ENCODE measurements at places on chromosomes 5 and 9.

DNA sequence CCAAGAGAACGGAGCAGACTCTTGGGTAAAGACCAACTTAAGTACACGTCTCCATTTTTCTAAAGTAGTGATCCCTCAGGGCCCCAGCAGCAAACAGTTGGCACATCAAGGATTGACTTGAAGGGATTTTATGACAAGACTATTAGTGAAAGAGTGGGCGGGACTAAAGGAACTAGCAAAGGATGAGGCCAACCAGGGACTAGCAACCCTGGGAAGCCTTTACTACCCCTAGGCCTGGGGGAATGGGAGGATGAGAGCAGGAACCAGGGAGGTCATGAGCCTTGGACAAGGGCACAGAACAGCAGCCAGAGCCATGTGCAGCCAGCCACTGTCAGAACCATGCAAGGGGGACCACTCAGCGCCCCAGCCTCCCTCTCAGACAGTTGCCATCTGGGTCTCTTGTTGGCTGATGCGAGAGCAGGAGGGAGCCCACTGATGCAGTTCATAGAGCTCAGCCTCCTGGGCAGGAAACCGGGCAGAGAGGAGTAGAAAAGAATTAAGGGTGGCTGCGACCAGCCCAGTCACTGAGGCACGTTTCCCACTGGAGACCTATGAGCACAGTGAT, 28.1 kb downstream of the TGFBI start:
- no peak for DNase-seq

GRCh38 chr5:102040326-102040725, 255.8 kb downstream of the SLCO4C1 start:
- no peak for DNase-seq

DNA sequence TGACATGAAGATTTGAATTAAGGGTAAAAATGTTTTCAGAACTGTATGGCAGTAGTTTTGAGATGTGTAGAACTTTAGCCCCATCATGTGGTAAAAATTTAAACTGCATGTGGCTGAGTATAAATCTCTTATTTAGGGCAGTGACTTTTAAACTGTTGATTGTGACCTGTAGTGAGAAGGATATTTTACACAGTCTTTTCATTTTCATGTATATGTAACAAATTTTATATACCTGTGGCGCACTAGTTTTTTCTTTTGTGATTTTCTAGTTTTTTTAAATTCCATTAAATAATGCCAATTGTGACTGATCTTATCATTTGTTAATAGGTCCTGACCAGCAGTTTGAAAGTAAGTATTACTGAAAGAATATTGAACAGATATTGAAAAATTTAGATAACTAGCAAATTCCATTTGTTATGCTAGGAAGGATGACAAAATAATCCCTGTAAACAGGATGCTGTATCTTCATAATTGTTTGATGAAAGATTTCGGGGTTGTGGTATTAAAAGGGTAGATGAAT, 47.2 kb downstream of the GPBP1 start:
- DNase-seq: peak; percentile 58

DNA sequence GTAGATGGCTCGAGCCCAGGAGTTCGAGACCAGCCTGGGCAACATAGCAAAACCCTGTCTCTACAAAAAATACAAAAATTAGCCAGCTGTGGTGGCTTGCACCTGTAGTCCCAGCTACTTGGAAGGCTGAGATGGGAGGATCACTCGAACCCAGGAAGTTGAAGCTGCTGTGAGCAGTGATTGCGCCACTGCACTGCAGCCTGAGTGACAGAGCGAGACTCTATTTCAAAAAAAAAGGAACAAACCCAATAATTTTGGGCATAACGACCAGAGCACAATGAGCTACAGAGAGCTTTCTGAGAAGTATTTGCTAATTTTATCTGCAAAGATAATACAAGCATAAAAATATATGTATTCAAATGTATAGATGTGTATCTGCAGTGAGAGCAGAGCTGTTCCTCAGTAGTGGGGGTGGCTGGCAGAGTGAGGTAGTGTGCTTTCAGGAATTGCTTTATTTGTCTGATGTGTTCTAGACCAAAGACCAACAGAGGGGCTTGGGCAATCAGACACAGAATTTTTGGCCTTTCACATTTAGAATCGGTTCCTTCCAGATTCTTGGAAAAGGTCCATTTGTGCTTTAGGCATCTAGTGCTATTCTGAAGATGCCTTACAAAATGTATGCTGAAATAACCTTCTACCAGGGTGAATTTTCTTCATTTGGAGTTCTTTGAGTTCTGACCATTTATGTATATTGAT, 5.2 kb downstream of the DOCK8 start:
- DNase-seq: peak; percentile 70

DNA sequence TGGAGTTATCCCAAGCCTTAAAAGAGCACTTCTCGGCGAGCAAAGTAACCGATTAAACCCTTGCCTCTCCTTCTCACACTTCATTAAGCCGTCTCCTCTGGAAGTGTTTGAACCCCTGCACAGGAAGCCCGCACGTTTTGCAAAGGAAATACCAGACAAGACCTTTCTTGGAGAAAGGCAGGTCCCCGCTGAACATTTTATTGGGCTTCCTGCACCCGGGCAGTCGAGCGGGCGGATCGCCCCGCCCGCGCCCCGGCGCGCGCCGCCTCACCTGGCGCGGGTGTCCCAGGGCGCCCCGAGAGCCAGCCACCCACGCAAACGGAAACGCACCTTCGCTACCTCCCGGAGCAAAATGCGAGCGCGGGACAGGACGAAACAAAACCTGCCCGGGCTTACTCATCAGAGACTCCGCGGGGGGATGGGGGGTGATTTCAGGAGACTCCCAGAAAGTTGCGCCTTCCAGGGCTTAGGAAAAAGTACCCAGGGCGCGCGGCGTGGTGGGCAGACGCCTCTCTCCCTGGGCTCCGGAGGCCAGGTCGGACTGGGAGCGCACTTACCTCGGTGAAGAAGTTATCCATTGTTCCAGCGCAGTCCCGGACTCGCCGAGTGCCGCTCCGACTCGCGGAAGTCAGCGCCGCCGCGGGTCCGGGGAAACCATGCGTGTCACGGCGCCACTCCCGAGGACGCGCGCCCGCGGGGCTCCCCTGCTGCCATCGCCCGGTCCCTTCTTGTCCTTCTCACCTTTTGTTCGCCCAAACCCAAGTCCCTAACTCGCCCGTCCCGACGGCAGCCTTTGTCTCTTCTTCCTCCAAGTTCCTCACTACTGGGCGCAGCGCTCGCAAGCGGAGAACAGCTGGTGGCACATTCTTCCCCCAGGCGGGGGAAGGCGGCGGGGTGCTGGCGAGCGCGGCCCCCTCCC, 598 bp downstream of the MYO10 start:
- no peak for DNase-seq

- DNase-seq: no peak
These were observed 111.4 kb downstream of the C9orf50 start for GRCh38 chr9:129509533-129509928.

DNA sequence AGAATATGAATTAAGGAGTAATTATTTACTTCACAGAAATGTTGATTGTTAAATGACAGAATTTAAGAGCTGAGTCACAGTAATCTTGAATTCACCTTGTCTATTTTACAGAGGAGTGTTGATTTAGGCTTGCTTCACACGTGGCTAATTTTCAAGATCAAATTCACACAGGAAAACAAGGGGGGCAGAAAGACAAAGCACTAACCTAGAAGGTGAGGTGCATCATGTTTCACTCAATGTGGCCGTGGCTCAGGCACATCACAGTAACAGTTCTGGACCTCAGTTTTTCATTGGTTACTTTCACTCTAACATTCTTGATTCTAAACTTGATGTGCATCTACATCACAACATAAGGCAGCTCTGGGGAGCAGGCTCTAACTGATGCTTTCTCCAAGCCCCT, 69.6 kb upstream of the GNAQ start:
- no peak for DNase-seq

DNA sequence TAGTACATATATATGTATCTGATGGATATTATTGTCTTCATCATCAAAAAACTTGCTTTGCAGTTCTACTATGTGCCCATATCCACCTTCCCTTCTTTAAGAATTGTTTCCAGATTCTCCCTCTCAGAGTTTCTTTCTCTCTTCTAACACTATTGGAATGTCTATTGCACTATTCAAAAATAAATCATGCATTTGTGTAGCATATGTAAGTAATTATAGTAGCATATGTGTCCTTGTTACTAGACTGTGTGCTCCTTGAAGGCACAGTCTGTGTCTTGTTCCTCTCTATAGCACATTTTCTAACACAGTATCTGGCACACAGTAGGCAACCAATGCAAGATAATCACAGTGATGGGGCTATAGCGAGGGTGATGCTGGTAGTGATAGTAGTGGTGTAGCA, 43.4 kb upstream of the TRIM32 start:
- DNase-seq: no peak
